ENCODE measurements at places on chromosomes 4 and X.

GRCh38 chrX:134375691-134376090 is 84.3 kb upstream of the HPRT1 start:
- no peak for DNase-seq

- no peak for DNase-seq
Measured at GRCh38 chrX:141341341-141341740, 99.0 kb upstream of the SPANXC start.

DNA sequence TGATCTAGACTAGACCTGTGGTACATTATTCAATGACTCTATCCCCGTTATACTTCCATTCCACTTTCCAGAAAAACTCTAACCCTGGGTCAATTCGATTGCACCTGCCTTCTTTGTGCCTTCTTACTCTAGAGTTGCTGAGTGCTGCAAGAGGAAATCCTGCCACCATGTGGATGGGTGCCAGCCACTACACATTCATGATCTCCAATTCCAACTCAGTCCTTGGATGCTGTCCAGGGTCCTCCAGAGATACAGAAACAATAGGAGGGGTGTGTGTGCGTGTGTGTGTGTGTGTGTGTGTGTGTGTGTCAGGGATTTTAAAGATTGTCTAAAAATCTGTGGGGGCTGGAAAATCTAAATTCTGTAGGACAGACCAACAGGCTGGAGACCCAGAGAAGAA is 42.9 kb upstream of the INTS6L start:
- no peak for DNase-seq

DNA sequence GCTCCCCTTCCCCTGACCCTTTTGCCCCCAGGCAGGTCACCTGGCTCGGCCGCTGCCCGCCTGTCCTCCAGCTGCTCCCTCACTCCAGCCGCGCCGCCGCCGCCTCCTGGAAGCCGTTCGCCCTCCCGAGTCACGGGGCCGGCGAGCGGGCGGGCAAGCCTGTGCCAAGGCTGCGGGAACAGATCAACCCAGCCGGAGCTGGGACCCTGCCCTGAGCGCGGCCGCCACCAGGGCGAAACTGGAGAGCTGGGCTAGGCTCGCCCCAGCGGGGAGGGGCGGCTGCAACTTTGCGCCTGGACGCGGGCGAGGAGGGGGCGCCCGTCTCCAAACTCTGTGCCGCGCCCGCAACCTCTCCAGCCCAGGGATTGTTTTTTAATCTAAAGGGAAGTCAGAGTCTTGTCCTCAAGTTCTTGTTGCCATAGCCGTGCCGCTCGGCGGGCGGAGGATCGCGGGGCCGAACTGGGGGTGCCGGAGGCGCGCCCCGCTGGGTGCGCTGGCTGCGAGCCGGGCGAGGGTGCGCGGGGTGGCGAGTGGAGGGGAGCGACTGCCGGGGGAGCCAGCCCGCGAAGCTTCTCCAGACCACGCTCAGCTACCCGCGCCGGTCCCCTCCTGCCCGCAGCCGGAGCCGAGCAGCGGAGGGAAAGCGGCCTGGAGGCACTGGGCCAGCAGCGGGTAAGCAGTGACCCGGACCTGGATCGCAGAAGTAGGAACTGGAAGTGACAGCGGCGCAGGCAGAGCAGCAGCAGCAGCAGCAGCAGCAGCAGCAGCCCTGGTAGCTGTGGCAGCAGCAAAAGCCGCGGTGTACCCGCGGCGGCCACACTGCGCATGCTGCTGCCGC is 13.4 kb downstream of the ARHGEF6 start:
- DNase-seq: no peak

- DNase-seq: no peak
Measured at GRCh38 chr4:17719106-17719505, 62.3 kb downstream of the FAM184B start.

DNA sequence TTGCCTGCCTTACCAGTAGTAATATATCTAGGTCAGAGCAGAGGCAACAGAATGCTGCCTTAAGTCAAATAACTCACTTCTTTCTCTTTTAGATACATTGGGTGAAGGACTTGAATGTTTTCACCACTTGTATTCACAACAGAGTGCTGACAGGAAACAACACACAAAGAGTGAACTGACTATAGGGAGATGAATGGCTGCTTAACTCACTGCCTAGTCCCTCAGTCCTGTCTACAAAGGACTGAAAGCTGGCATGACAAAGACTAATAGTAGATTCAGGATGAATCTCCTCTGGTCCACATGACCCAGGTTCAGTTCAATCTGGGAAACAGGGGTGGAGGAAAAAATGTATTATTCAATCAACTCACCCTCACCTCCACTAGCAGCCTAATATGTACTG is 134.2 kb downstream of the GALNTL6 start:
- DNase-seq: no peak

- DNase-seq: no peak
Measured at GRCh38 chr4:121472937-121473721, 92.3 kb upstream of the QRFPR start.

GRCh38 chrX:124232523-124233201 is 99.8 kb upstream of the TEX13D start:
- DNase-seq: no peak
